HEK293T (cell line): ENCODE measurements at places on chromosomes 2 and 18.

DNA sequence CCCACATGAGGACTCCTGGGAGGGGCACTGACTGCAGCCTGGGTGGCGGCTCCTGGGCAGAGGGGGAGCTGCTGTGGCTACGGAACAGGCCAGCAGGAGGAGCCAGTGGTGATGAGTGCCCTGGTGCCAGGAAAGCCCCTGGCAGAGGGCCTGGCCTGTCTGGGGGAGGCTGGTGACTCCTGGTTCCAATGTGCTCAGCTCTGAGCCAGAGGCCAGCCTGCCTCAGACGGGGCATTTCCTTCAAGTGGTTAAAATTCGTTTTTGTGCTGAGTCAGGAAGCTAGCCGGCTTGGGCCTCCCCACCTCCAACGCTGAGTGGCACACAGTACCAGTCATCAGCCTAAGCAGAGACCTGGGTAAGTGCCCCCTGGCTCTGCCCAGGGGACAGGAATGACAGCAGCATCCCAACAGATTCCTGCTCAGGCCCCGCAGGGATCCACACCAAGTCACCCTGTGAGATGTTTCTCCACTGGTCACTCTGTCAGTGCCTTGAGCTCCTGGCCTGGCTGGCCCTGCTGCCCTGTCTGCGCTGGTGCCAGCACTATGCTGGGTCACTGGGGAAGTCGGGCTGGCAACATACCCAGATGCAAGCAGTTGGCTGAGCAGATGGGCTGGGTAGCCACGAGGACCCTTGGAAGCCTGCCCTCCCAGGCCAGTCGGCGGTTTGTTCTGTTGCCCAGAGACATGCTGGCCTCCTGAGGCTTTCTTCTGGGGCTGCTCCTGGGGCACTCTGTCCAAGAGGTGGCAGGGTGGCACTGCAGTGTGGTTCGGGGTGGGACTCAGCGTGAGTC is 7.1 kb upstream of the KLF11 start:
- no peak for DNase-seq

GRCh38 chr2:215537611-215538010 is 101.7 kb upstream of the FN1 start:
- DNase-seq, result no peak

DNA sequence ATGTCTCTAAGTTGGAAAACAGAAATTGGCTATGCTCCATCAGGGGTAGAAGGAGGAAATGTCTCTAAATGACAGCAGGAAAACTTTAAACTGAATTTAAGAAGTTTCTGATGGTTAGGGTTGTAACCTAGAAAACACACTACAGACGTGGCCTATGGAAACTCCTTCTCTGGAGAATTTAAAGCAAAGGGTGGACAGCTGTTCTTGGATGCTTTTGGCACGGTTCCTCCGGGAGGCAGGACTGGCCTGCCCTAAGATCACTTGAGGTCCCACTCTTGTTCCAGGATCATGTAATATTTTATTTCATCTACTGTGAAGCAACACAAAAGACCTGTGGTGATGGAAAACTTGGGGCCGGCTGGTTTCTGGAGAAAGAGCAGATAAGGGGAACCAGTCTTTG is 77.0 kb downstream of the NRP2 start:
- no peak for DNase-seq

- DNase-seq, result no peak
Measured at GRCh38 chr18:49544362-49544761, 17.5 kb upstream of the LIPG start.

GRCh38 chr2:195984923-195985726 is 83.5 kb downstream of the DNAH7 start:
- DNase-seq, result no peak

GRCh38 chr18:44731530-44732237 is 51.0 kb downstream of the SETBP1 start:
- DNase-seq, result no peak
